ENCODE measurements at places on chromosomes 6 and 20. TPM values are rescaled to one million over a fixed set of nuclear protein-coding genes. Genes with fewer than 3 reads are reported as not detected.

- no peaks in the 10 kb centered on the region for H3K36me3 ChIP-seq
- peaks cover 19% of the 10 kb centered on the region for H3K27me3 ChIP-seq
- DNase-seq: no peak
- H3K27ac ChIP-seq: no peak overlapping the region
- H3K4me1 ChIP-seq: peaks cover 9% of the 10 kb centered on the region
These were observed 141.7 kb upstream of the RPS6KA2 start for GRCh38 chr6:166768761-166769160.

- H3K27me3 ChIP-seq: no peaks in the 10 kb centered on the region
- peaks cover 41% of the 10 kb centered on the region for H3K36me3 ChIP-seq
- peak overlapping the region; percentile 97 for H3K4me3 ChIP-seq
- peaks cover 48% of the 10 kb centered on the region for H3K4me1 ChIP-seq
These were observed 1.6 kb downstream of the PPARD start for GRCh38 chr6:35343835-35344550.

- H3K27ac ChIP-seq: no peak overlapping the region
- no peaks in the 10 kb centered on the region for H3K4me1 ChIP-seq
- DNase-seq: no peak
- peaks cover 13% of the 10 kb centered on the region for H3K27me3 ChIP-seq
- no peaks in the 10 kb centered on the region for H3K36me3 ChIP-seq
These were observed 103.5 kb downstream of the MAP7 start for GRCh38 chr6:136446579-136447187.

- peaks cover under 1% of the 10 kb centered on the region for H3K36me3 ChIP-seq
- DNase-seq: no peak
- H3K4me3 ChIP-seq: peak overlapping the region; percentile 19
- no peaks in the 10 kb centered on the region for H3K27me3 ChIP-seq
- peaks cover 38% of the 10 kb centered on the region for H3K4me1 ChIP-seq
- no peak overlapping the region for H3K27ac ChIP-seq
These were observed 2.4 kb downstream of the SLC29A1 start for GRCh38 chr6:44225579-44226325.

- peaks cover 34% of the 10 kb centered on the region for H3K36me3 ChIP-seq
- H3K4me1 ChIP-seq: peaks cover 28% of the 10 kb centered on the region
- no peak overlapping the region for H3K4me3 ChIP-seq
- no peaks in the 10 kb centered on the region for H3K27me3 ChIP-seq
These were observed 20.1 kb downstream of the IGF2R start for GRCh38 chr6:159988983-159989454.

Gene NPBWR2
- not detected for total RNA-seq

Gene C20orf141
- not detected for total RNA-seq

GRCh38 chr20:61754976-61755778, 310.5 kb downstream of the TAF4 start:
- H3K4me3 ChIP-seq: no peak overlapping the region
- H3K36me3 ChIP-seq: no peaks in the 10 kb centered on the region
- H3K27ac ChIP-seq: no peak overlapping the region
- no peaks in the 10 kb centered on the region for H3K4me1 ChIP-seq

Gene PTK6
- total RNA-seq: 0.11 TPM

Gene PRSS35
- total RNA-seq: 0.28 TPM

DNA sequence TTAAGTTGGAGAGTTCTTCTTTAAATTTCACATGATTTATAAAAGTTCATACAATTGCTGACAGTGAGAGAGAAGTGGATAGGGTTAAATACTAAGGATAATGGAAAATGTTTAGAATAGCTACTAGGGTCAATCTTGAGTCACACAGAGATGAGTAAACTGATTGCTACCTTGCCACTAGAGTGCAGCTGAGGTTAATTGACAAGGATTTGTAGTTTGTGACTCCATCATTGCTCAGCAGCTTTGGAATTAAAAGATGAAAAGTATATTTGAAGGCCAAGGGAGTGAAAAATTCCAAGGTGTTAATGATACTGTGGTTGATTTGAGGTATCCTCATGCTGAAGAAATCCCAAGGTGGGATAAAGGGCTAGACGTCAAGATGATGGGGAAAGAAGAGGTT, 524.0 kb downstream of the UTRN start:
- H3K36me3 ChIP-seq: peaks cover 52% of the 10 kb centered on the region
- H3K27me3 ChIP-seq: no peaks in the 10 kb centered on the region
- DNase-seq: no peak
- H3K4me1 ChIP-seq: peaks cover 3% of the 10 kb centered on the region
- H3K27ac ChIP-seq: no peak overlapping the region
- H3K4me3 ChIP-seq: no peak overlapping the region

GRCh38 chr20:48425817-48426612, 401.8 kb downstream of the PREX1 start:
- no peak overlapping the region for H3K4me3 ChIP-seq
- DNase-seq: no peak
- H3K27ac ChIP-seq: no peak overlapping the region
- peaks cover 3% of the 10 kb centered on the region for H3K4me1 ChIP-seq
- no peaks in the 10 kb centered on the region for H3K36me3 ChIP-seq

Gene RSPO3
- not detected for total RNA-seq

- no peak for DNase-seq
- H3K4me3 ChIP-seq: no peak overlapping the region
- no peak overlapping the region for H3K27ac ChIP-seq
- no peaks in the 10 kb centered on the region for H3K27me3 ChIP-seq
- H3K36me3 ChIP-seq: no peaks in the 10 kb centered on the region
These were observed 255.9 kb upstream of the DEFB112 start for GRCh38 chr6:50305660-50306059.

- H3K4me1 ChIP-seq: peaks cover 25% of the 10 kb centered on the region
- DNase-seq: no peak
- H3K4me3 ChIP-seq: no peak overlapping the region
- H3K27me3 ChIP-seq: no peaks in the 10 kb centered on the region
- peaks cover 46% of the 10 kb centered on the region for H3K36me3 ChIP-seq
- H3K27ac ChIP-seq: no peak overlapping the region
These were observed 52.4 kb downstream of the SYNJ2 start for GRCh38 chr6:158033751-158034702.

DNA sequence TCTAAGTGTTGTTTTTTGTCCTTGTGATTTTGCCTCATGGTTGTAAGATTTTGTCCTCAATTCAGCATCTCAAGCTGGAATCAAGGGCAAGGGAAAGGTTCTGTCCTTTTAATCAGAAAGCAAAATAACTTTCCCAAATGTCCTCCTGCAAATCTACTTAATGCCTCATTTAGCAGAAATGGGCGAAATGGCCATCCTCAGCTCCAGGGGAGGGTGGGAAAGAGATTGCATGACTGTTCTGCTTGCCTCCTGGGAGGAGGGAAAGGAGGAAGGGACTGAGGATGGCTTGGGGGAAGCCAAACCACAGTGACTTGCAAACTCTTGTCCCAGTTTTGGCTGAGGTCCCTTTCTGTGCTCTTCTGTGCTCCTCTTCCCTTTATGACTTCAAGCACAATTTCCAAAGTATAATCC, 43.4 kb downstream of the TNFAIP3 start:
- DNase-seq: no peak
- peaks cover 6% of the 10 kb centered on the region for H3K36me3 ChIP-seq
- no peak overlapping the region for H3K4me3 ChIP-seq
- no peaks in the 10 kb centered on the region for H3K27me3 ChIP-seq

DNA sequence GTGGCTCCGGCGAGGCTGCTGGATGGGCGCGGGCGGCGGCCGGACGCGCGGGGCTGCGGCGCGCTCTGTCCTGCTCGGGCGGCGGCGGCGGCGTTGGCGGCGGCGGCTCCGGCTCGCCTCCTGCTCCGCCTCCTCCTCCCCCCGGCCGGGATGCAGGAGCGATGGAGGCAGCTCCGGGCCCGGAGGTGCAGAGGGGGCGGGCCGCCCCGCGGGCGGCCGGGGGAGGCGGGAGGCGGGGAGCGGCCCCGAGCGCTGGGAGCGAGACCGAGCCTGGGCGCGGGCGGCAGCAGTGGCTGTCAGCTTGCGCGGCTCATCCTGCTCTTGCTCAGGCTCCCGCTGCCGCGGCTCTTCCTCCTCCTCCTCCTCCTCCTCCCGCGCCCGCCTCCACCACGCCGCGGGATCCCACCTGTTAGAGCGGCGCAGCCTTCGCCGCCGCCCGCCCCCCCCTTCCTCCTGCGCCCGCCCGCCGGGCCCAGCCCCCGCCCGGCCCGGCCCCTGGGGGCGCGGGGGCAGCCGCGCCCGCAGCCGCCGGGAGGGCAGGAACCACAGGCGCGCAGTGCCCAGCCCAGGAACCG, at the start of gene NOL4L:
NOL4L (minus strand) TSS at position 323 of the 575 bp plus-strand sequence. CDS start 443 bp downstream, outside the sequence.
- peak; percentile 69 for DNase-seq
- H3K4me1 ChIP-seq: peaks cover 27% of the 10 kb centered on the region
- H3K4me3 ChIP-seq: peak within 1 kb of the TSS; percentile 84
- peaks cover 14% of the 10 kb centered on the region for H3K27me3 ChIP-seq
- H3K36me3 ChIP-seq: no peaks in the 10 kb centered on the region

DNA sequence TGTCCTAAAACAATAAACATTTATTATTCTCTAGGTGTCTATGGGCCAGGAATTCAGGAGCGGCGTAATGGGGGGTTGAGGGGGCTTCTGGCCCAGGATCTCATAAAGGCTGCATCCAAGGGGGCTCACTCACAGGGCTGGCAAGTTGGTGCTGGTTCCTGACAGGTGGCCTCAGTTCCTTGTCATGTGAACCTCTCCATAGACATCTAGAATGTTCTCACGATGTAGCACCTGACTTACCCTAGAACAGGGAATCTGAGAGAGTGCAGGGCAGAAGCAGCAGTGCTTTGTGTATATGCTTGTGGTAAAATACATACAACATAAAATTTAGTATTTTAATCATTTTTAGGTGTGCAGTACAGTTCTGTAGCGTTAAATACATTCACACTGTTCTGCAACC, 57.1 kb downstream of the PHF20 start:
- peaks cover 41% of the 10 kb centered on the region for H3K36me3 ChIP-seq
- H3K27me3 ChIP-seq: no peaks in the 10 kb centered on the region
- no peak for DNase-seq
- H3K27ac ChIP-seq: no peak overlapping the region
- H3K4me1 ChIP-seq: peaks cover 19% of the 10 kb centered on the region
- H3K4me3 ChIP-seq: no peak overlapping the region

Gene LINC00237
- total RNA-seq: not detected

Gene CLPSL1
- not detected for total RNA-seq

GRCh38 chr20:25750220-25750764, 53.6 kb upstream of the ZNF337 start:
- peaks cover 9% of the 10 kb centered on the region for H3K4me1 ChIP-seq
- peak overlapping the region; percentile 87 for H3K4me3 ChIP-seq
- DNase-seq: no peak
- H3K36me3 ChIP-seq: no peaks in the 10 kb centered on the region
- H3K27me3 ChIP-seq: no peaks in the 10 kb centered on the region

- no peak for DNase-seq
- no peaks in the 10 kb centered on the region for H3K4me1 ChIP-seq
- no peaks in the 10 kb centered on the region for H3K27me3 ChIP-seq
- H3K36me3 ChIP-seq: no peaks in the 10 kb centered on the region
These were observed 353.1 kb upstream of the TSHZ2 start for GRCh38 chr20:52619101-52619500.

DNA sequence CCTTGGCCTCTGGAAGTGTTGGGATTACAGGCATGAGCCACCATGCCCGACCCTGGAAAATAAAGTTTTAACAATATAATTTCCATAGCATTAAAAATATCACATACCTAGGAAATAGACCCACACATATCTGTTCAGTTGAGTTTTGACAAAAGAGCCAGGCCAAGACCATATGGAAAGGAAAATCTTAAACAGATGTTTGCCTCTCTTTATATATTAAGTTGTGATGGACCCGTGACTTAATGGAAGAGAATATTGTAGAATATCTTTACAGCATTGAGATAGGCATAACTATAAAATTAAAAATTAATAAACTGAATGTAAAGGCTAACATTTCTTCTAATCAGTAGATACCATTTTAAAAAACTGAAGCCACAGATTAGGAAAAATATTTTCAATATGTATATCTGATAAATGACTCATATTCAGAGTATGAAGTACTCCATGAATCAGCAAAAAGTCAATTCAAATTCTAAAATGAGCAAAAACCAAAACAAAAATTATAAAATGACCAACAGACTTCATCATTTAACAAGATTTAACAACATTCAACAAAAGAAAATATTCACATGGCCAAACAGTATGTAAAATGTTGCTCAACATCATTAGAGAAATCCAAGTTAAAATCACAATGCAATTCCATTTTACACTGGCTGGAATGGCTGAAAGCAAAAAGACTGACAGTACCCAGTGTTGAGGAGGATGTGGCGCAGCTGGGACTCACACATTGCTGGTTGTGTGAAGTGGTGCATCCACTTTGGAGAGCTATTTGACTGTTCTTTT, 43.3 kb downstream of the GTF2H5 start:
- H3K27me3 ChIP-seq: peaks cover 6% of the 10 kb centered on the region
- H3K4me1 ChIP-seq: peaks cover 33% of the 10 kb centered on the region
- H3K36me3 ChIP-seq: peaks cover 3% of the 10 kb centered on the region
- H3K4me3 ChIP-seq: no peak overlapping the region

DNA sequence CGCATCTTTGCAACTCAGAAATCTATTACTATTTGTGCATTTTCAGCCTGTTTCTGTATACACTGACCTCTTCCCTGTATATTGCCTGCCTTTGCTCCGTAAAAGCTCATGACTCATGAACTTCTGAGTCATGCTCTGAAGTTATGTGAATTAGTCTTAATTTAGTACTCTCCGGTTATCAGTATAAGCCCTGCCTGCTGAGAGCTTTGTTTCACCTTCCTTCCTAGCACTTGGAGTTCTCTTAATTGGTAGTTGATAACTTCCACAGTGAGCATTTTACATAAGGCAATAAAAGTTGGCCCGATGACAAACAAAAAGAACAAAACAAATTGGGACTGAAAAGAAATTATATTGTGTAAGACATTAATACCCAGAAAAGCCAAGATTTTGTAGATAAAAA, 231.4 kb downstream of the GJA1 start:
- no peaks in the 10 kb centered on the region for H3K27me3 ChIP-seq
- H3K4me3 ChIP-seq: no peak overlapping the region
- no peak for DNase-seq
- no peaks in the 10 kb centered on the region for H3K36me3 ChIP-seq
- H3K27ac ChIP-seq: no peak overlapping the region

DNA sequence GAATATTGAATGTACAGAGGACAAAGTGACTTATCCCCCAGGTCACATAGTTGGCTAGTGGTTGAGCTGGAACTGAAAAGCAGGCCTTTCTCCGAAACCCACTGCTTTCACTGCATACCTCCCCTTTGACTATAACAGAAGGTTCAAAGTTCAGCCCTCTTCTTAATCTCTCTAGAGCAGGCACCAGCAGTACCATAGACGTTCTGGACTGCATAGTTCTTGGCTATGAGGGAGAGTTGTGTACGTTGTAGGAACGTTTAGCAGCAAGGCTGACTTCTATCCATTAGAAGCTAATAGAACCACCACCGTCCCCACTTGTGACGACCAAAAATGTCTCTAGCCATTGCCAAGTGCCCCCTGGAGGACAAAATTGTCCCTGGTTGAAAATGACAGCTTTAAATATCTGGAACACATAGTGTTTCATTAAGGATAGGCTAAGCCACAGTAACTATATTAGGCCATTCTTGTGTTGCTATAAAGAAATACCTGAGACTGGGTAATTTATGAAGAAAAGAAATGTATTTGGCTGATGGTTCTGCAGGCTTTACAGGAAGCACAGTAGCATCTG, 123.8 kb upstream of the MTHFD1L start:
- H3K27me3 ChIP-seq: peaks cover 17% of the 10 kb centered on the region
- H3K27ac ChIP-seq: no peak overlapping the region
- DNase-seq: no peak
- no peak overlapping the region for H3K4me3 ChIP-seq

Gene SPEF1
- total RNA-seq: not detected

Measured in activated naive CD8-positive, alpha-beta T cell treated with anti-CD3 and anti-CD28 coated beads, Interleukin-2, amount 10 ng/mL, durations not matched to agents 7 days and 5 days (primary cell).